Activated CD4-positive, alpha-beta T cell treated with anti-CD3 and anti-CD28 coated beads, Interleukin-2, amount 50 U/mL, for 24 hours (primary cell): ENCODE measurements at places on chromosomes 3 and 15.

DNA sequence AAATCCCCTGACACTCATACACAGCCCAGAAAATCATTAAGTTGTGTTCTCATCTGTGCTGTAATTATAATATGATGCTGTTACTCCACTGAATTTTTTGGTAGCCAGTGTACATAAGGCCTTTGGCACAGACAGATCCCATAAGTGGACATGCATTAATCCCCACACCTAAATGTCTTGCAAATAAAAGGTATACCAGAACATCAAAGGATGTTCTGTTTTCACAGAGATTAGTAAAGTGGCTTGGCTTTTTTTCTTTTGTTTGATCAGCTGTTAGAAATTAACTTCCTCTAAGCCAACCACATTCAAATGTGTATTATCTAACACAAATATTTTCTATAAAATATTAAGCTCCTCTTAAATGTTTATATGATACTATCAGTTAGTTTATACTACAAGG is 2.7 kb downstream of the SST start:
- DNase-seq = no peak

DNA sequence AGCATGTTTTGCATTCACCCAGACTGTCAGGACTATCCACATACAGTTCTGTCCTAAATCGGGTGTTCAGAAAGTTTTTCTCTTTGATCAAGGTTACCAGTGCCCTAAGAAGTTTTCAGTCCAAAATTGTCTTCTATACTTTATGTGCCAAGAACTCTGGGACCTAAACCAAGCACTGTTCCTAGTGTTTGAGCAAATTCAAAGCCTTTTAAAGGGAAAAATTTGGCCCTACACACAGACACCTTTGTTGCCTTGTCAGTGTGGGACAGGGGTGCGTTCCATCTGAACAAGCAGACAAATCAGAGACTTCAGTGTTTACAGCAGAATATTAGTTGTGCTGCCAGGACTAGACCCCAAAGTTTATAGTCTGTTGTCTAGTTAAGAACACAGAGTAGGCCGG is 50.6 kb downstream of the DGKG start:
- no peak for DNase-seq

DNA sequence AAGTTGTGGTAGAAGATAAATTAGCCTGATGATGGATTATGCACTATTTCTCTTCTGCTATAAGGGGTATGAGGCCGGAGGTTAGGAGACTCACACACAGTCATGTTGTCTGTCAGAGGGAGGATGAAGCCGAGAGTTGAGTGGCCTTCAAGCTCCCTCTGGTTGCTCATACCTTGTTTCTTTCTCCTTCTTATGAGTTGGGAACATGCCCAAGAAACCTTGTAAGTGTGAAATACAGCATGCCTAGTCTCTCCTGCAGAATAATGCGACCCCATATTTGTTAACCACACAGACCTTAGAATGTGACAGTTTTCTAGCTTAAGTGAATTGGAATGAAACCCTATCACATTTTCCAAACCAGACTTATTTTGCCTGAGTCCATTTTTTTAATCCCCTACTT is 366.7 kb downstream of the PTPRG start:
- no peak for DNase-seq

DNA sequence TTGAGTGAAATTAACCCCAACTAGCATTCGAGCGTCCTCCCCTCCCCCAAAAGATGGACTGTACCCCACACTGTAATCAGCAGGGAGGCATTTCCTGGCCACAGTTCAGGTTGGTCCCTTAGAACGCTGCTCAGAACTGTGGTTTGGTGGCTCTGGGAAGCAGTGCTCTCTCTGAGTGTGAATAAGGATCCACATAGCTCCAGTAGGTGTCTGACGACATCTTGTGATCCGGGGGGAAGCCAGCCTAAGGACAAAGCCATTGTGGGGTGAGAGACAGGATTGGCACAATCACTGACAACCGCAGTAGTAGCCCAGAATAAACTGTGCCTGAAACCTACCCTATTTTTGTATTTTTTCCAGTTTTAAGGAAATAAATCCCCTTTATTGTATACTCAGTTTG is 125.3 kb downstream of the IGF1R start:
- no peak for DNase-seq

DNA sequence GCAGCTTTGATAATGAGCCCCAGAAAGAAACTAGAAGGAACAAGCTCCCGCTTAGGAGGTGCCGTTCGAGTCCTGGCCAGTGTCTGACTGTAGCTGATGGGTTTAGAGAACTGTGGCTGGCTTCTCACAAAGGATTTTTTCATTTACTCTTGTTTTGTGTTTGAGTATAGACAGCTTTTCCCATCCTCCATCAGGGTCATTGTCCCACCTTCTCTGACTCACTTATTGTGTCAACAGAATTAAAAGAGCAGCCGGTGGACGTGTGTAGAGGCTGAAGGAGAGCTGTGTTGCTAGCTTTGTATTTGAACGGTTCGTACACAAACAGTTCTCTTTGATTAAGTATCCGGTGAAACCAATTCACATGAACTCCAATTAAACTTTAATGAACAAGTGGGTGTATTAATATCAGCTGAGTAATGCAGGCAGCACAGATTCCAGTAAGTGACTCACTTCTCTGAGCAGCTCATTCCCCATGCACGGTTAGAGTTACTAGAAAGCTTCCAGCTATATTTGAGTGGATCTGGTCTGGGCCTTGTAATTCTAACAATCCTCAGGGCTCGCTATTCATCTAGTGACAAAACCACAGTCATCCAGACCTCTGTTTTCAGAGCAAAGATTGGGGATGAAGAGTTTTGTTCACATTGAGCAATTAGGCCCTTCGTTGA is 141.0 kb downstream of the LPP start:
- no peak for DNase-seq

DNA sequence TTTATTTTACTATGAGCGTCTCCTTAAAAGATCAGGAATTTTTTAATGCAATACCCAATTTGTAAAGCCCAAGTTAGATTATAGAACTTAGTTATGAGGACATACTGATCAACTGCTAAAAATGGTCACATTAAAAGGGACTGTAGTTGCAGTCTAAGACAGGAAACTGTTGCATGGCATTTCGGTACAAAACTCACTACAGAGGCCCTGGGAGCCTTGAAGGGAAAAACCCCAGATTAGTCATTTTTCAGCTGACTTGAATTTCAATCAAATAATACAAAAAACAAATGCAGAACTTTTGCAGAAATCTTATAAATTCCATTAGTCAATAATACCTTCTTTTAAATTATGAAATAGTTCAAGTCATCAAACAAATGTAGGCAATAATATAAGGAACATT is 6.9 kb upstream of the PTX3 start:
- no peak for DNase-seq

DNA sequence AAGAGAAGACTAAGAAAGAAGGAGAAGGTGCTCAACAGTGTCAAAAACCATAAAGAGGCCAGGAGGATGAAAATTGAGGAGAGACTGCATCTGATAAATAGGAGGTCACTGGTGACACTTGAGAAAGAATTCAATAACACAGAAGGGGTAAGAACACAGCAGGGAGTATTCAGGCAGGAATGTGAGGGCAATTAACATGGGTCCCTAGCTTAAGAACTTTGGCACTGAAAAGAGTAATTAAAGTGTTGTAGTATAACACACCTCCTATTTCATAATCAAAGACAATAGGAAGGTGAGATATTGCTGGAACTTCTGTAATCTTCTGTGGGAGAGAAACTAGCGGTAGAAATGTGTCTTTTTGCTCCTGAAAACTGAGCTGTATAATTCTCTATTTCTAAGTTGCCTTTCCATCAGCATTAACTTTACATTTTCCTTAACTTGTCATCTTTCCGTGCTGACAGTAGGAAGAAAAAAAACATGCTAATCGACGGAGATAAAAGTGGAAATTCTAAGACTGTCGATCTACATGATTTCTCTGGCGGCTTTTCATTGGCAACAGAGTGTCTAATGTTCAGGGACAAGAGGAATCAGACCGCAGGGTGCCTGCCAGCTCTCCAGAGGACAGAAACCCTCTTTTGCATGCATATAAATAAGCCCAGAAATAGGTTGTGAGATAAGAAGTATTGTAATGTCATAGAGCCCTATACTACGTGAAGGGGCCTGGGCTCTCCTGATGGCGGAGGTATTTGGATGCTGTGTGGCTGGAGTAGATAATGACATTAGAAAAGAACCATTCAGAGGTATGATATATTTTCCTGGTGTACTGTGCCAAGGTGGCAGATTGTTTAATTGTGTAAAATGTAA is 147.9 kb upstream of the GAP43 start:
- DNase-seq = no peak
